Cerebellum (tissue), 4 donors: ENCODE measurements at places on chromosomes 16 and 17.

GRCh38 chr16:60979119-60979518, 1057.1 kb downstream of the CDH8 start:
- no peak for DNase-seq

GRCh38 chr16:58685084-58685449, 497 bp upstream of the SLC38A7 start:
- no peak for DNase-seq

DNA sequence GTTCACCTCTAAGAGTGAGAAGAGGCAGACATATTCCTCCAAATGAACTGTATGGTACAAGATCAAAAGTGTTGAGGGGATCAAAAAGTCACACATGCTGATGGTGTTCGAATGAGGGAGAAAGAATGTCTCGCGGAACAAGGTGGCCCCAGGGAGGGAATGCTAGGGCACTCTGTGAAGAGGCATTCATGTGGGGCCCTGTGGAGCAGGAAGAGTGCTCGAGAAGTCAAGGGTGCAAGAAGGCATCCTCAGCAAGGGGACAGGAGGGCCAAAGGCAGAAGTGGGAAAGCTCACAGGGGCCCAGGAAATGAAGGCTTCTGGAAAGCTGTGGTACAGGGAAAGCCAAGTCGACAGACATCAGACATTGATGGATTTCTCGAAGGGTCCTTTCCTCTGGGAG, 6.1 kb upstream of the MYH3 start:
- no peak for DNase-seq

GRCh38 chr17:19305761-19306159, 56.8 kb downstream of the B9D1 start:
- no peak for DNase-seq

GRCh38 chr17:69451416-69452394, 37.2 kb downstream of the MAP2K6 start:
- DNase-seq, result no peak

DNA sequence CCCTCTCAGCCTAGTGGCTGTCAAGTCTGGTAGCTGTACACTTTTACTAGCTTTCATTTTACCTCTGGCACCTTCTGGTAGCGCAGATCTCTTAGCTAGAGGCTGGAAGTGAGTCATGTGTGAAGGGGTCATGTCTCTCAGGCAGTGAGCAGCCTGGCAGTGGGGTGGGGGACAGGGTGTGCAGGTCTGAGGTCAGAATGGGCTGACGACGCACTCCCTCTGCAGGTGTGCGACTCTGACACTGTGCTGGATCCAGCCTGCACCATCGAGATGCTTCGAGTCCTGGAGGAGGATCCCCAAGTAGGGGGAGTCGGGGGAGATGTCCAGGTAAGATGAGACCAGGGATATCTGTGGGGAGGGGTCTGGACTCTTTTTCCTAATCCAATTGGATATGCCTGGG, 7.8 kb downstream of the HAS3 start:
- no peak for DNase-seq

GRCh38 chr17:72392056-72393010, 271.5 kb downstream of the SOX9 start:
- no peak for DNase-seq

- DNase-seq, result no peak
These were observed 1.7 kb downstream of the SPHK1 start for GRCh38 chr17:76385892-76386786.
